ENCODE measurements at places on chromosomes 11 and 22.

GRCh38 chr11:68383976-68384501 lies 71.6 kb downstream of the LRP5 start:
- peak; percentile 41 for DNase-seq

DNA sequence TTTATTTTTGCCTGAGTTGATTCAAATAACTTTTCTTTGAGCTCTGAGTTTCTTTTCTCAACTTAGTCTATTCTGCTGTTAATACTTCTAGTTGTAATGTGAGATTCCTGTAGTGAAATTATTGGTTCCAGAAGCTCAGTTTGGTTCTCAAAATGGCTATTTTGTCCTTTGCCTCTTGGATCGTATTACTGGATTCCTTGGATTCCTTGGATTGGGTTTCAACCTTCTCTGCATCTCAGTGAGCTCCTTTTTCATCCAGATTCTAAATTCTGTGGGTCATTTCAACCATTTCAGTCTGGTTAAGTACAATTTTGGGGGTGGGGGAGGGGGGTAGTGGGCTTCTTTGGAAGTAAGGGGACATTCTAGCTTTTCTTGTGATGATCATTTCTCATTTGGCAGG lies 341.1 kb upstream of the CNTN5 start:
- no peak for DNase-seq

GRCh38 chr22:19879246-19879570 lies 24.5 kb upstream of the GNB1L start:
- DNase-seq = no peak

DNA sequence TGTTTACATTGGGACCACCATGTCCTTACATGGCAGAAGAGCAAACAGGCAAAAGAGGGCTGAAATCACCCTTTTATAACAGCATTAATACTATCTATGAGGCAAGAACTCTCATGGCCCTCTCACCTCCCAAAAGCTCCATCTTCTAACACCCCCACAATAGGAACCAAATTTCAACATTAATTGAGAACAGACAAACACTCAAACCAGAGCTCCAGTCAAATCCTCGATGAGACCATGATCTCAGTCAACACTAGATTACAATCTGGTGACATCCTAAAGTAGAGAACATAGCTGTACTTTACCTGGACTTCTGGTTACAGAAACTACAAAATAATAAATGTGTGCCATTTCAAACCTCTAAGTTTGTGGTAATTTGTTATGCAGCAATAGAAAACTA lies 25.1 kb downstream of the OR2AG2 start:
- no peak for DNase-seq

DNA sequence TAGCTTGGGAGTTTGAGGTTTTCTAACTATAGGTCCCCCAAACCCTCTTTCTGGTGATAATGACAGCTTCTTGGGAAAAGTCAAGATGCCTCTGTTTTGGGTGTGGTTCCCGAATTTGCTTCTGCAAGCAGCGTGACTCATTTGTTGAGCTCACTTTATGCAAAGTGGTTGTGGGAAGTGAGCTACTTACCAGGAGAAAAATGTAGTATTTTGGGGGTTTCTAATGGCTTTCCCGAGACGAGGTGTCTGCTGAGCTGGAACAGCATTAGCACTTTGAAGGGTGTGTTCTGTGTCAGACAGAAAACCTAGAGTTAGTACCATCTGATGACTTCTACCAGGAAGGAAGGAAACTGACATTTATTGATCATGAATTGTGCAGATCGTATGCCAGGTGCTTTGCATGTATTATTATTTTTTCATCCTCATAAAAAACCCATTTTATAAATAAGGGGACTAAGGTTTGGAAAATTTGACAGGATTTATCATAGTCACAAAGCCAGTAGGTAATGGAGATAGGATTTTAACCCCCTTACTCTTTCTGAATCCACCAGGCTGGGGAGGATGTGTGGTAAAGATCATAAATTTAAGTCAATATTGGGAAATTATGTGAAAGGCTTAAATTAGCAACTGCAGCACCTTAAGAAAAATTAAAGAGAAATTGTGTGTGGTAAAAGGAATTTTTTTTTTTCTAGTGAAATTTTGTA lies 108.8 kb upstream of the CD44 start:
- peak; percentile 16 for DNase-seq

DNA sequence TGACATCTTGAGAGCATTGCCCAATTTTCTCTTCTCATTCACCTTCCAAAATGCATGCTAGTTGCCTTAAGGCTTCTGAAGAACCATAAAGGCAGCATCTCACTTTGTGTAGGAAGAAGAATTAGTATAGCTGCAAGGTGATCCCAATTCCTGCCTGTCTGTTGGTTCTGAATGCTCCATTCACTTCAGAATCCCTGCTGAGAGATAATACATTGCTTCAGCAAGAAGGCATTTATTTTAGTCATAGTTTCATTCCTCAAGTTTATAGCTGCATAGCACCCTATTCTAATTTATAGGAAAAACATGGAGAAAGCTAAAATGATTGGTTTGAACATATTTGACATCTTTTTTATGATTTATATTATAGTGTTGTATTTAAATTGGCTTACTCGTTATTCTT lies 181.3 kb downstream of the METTL15 start:
- DNase-seq = no peak

DNA sequence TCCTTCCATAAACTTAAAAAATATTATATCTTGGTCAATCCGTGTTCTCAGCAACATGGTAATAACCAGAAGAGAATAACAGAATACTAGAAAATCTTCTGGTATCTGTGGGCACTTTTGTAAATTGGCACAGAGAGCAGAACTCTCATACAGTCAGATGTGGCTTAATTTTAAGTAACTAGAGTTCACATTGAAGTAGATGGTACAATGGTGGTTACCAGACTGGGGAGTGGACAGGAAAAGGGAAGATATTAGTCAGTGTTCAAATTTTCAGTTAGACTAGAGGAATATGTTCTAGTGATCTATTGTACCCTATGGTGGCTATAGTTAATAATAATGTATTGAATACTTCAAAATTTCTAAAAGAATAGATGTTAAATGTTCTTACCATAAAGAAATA lies 6.9 kb downstream of the OR52H1 start:
- DNase-seq = no peak

- DNase-seq = no peak
Measured at GRCh38 chr11:128209138-128209435, 378.3 kb downstream of the ETS1 start.

DNA sequence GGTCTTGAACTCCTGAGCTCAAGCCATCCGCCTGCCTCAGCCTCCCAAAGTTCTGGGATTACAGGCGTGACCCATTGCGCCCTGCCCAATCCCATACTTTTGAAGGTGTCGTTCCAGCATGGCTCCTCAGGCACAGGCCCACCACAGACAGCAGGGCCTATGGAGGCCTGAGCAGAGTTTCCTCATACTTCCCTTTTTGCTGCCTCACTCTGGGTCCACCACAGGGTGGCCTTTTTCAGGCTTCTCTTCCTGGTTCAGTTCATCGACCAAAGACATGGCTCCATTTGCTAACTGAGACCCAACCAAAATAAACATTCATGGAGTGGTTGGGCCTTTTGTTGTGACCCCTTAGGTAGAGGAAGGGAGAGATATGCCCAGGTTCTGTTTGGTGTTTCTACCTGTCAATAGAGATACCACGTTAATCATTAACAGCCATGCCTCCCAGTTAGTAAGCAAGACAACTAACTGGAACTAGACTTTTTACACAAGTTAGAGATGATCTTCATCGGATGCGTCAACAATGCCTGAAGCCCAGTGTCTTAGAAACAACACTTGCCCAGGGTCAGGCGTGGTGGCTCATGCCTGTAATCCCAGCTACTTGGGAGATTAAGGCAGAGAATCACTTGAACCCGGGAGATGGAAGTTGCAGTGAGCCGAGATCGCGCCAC lies 35.1 kb downstream of the TRIOBP start:
- DNase-seq = no peak

DNA sequence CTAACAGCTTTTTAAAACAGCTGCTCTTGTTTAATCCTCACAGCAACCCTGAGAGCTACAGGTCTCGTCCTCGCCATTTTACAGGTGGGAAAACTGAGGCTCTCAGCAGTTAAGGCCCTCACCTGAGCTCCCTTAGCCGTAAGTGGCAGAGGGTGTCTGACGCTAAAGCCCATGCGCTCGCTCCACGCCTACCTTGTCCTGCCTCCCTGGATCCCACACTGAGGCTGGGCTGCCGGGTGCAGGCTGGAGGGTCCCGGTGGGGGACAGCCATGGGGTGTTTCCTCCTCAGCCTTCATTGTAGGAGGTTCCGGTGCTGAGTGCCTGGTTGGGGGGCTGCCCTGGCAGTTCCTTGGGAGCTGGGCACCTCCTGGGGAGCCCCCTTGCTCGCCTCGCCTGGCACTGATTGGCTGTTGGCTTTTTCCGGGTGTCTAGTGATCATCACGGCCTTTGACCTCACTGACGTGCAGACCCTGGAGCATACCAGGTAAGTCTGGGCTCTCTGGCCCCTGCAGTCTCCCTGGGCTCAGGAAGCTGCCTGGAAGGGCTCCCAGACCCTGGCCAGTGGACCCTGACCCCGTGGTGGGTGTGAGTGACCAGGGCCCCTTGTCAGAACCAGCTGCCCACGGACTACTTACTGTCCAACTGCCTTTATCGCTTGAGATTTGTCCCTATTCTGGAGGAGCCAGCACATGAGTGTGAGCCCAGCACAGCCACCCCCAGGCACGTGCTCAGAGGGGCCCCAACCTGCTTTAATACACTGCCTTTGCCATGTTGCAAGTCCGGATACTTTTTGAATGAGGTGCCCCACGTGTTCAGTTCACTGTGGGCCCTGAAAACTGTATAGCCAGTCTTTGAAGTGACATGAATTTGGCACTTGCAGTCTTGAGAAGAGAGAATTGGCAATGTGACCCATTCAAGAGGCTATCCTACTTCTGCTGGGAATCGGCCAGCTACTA lies 12.6 kb downstream of the RAB36 start:
- no peak for DNase-seq

- DNase-seq = no peak
Measured at GRCh38 chr11:117551761-117552343, 224.2 kb downstream of the CEP164 start.

- DNase-seq = no peak
Measured at GRCh38 chr11:13495929-13496328, at the start of gene PTH. TSS of gene PTH (minus strand) at chr11:13495997. CDS start at chr11:13492855, 3,142 bp downstream.

- DNase-seq = no peak
Measured at GRCh38 chr22:36470994-36471331, 10.5 kb downstream of the TXN2 start.

GRCh38 chr22:48118654-48119053 lies 1356.2 kb downstream of the TBC1D22A start:
- no peak for DNase-seq

DNA sequence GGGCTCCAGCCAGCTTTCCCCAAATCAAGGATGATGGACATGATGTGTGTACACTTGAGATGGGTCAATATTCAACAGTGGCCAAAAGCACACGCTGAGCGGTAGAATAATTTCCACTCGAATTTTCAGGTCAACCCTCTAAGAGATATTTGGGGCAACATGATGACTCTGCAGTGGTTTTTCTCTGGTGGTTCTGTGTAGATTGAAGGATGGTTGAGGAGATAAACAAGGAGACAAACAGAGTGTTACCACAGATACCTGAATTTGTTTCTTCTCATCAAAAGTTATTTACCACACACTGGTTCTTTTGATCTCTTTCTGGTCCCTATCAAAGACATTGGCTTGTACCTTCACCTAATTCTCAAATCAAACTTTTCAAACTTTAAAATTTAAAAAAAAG lies 242.0 kb downstream of the ETS1 start:
- DNase-seq = no peak

GRCh38 chr11:2721210-2721916 lies 21.6 kb upstream of the KCNQ1OT1 start:
- no peak for DNase-seq

DNA sequence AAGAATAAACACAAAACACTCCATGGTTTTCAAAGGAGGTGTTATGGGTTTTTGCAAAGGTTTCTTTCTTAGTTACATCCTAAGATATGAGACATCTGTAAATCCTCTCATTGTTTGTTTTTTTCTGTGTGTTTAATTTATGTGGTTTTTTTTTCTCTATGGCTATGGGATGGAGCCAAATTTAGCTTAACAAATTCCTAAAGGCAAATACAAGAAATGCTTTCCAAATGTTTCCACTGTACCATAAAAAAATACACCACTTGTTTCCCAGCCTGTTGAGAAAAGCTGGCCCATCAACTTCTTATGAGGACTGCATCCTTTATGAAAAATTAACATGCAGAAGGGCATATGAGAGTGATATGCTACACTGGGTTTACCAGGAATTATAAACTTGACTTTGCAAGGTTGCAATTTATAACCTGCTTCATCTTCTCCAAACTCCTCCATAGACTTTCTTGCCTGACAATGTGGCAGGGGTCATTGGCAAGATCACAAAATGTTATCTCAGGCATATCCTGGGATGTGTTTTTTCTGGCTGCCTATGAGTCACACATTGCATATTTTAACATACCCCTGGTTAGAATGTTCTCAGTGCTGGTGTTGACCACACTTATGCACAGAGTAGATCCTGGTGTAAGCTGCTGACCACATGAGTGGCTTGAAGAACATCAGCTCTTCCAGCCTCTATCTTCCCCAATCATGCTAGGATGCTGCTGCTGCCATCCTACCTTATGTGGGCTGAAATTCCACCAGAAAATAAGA lies 137.6 kb upstream of the TTC12 start:
- DNase-seq = no peak

DNA sequence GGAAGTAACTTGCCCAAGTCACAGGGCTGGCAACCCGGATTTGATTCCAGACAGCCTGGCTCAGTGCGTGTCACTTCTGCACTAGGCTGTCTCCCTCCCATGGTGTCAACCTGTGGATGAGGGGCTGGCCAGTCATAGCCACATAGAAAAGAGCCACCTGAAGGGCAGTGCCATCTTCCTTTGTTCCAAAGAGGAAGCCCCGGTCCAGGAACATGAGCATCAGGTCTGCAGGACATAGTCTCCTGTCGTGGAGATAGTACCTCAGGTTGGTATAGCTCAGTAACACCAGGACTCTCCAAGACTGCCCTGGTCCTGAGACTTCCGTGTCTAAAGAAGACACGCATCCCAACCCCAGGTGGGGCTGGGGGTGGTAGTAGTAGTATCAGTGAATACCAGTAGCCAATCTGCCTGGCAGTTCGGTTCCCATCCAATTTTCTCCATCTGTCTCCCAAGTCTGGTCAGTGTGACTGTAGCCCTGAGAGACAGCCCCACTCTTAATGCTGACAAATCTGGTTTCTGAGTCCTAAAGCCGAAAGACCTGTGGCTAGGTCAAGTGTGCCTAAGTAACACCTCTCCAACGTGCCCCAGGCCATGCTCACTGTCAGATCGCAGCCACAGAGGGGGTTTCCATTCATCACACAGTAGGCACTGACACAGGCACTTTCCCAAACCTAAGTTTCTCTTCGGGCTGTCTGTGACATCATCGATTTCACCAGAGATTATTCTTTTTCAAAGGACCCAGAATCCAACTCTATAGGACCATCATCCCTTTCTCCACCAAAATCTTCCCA lies 33.1 kb downstream of the C11orf58 start:
- no peak for DNase-seq

GRCh38 chr11:95134491-95134890 lies 44.8 kb downstream of the ENDOD1 start:
- DNase-seq = no peak

- DNase-seq = no peak
Measured at GRCh38 chr11:131025421-131026125, 109.3 kb upstream of the SNX19 start.

DNA sequence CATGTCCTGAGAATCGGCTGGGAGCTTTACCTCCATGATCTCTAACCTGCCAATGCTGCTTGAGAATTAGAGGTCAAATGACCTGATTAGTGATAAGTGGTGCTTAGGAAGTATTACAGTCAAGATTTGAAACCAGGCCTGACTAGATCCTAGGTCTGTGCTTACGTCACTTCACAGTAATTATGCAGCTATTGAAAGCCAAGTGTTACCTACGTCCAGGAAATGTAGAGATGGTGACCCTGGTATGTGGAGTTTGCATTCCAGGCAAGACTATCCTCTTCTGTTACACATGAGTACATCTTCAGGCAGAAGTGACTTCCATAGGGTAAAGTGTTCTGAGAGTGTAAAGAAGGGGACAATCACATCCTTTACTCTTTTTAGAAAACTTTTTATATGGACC lies 530.4 kb upstream of the TENM4 start:
- no peak for DNase-seq
